ENCODE measurements at places on chromosomes 2 and 18. TPM values are rescaled to one million over a fixed set of nuclear protein-coding genes. Genes with fewer than 3 reads are reported as not detected.

The NT5DC4 gene
- total RNA-seq: not detected

The MAP4K4 gene
- total RNA-seq: 36.5 TPM

The TEKT4 gene
- total RNA-seq: not detected

The HJURP gene
- 78.1 TPM for total RNA-seq

The PPP1R1C gene
- not detected for total RNA-seq

The TGIF1 gene
- 21.2 TPM for total RNA-seq

The STK39 gene
- total RNA-seq: 27.0 TPM

The TMEM178A gene
- total RNA-seq: 0.16 TPM

The EML6 gene
- 0.54 TPM for total RNA-seq

The MROH2A gene
- total RNA-seq: not detected

The ACVR1C gene
- 1.0 TPM for total RNA-seq

The GTF2A1L gene
- not detected for total RNA-seq

The TMEM163 gene
- total RNA-seq: not detected

The ANKRD62 gene
- total RNA-seq: not detected

The SCN3A gene
- 0.06 TPM for total RNA-seq

The IL36B gene
- total RNA-seq: not detected

The BIRC6 gene
- 59.7 TPM for total RNA-seq

The TNS1 gene
- 1.4 TPM for total RNA-seq

The OTOS gene
- total RNA-seq: not detected

The RNF25 gene
- total RNA-seq: 29.8 TPM

The CSRNP3 gene
- total RNA-seq: not detected

The NDUFB3 gene
- 139 TPM for total RNA-seq

The SALL3 gene
- total RNA-seq: not detected

The MRPL44 gene
- 51.0 TPM for total RNA-seq

The CD302 gene
- 0.56 TPM for total RNA-seq

The ARHGEF33 gene
- 0.47 TPM for total RNA-seq

The LYPD1 gene
- not detected for total RNA-seq

The CD207 gene
- not detected for total RNA-seq

The PRKAG3 gene
- not detected for total RNA-seq

The GPR75 gene
- total RNA-seq: 1.8 TPM

The PCARE gene
- not detected for total RNA-seq

The VWA3B gene
- not detected for total RNA-seq

The INPP5D gene
- 38.7 TPM for total RNA-seq

The TNP1 gene
- total RNA-seq: not detected

The RANBP2 gene
- total RNA-seq: 78.5 TPM
